ENCODE measurements at places on chromosomes 13 and 19.

DNA sequence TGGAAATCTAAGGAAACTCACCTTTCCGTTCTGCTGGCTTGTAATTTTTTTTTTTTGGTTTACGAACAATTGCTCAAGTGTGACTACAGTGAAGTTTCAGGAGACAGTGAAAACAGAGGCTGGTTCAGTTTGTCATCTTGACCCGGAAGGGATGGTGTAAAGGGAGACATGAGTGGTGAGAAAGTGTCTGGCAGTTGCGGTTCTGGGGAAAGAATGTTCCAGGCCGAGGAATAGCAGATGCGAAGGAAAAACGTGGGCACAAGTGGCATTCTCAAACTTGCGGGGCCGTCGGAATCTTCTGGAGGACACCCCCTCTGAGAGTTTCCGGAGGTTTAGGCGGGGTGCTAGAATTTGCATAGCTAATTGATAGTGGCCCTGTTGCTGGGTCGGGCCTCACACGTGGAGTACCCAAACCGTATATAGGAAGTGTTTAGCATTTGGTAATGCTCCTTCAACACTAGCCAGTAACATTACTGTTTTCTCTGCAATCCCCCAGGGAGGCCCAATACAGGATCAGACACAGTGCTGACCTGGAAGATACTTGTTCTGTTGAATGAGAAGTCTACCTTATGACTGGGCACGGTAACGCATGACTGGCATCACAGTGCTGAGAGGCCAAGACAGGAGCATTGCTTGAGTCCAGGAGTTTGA, 2.8 kb upstream of the TNFSF9 start:
- DNase-seq, result no peak

DNA sequence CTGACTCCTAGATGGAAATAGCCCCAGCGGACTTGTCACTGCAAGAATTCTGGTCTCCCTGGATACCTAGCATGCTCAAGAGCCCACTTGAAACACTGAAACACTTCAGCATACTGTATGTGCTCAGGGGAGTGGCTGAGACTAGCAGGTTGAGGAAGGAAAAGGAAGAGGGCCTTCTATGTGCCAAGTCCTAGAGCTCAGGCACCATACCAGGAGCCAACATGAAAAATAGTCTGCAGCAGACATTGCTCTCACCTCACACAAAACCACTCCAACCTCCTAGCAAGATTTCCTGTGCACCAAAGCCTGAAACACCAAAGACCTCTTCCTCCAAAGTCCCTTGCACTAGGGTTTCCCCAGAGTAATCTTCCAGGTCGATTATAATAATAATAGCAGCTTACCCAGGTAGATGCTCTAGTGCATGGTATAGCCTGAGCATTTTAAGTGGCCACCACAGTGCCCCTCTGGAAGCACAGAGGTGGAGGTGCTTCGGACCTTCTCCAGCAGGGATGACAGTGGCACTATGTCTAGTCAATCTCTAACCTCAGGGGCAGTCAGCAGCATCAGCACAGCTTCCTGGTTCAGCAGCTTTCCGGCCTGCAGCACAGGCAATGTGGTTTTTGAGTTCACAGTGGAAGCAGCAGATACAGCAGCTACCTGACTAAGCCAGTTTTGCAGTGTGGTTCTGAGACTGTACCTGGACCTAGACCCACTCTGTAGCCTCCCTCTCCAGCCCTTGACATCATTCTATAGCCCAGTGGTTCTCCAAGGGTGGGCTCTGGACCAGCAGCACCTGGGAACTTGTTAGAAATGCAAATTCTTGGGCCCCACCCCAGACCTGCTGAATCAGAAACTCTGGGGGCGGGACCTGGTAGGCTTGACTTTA, 45.6 kb upstream of the UBE2L5 start:
- DNase-seq, result no peak

DNA sequence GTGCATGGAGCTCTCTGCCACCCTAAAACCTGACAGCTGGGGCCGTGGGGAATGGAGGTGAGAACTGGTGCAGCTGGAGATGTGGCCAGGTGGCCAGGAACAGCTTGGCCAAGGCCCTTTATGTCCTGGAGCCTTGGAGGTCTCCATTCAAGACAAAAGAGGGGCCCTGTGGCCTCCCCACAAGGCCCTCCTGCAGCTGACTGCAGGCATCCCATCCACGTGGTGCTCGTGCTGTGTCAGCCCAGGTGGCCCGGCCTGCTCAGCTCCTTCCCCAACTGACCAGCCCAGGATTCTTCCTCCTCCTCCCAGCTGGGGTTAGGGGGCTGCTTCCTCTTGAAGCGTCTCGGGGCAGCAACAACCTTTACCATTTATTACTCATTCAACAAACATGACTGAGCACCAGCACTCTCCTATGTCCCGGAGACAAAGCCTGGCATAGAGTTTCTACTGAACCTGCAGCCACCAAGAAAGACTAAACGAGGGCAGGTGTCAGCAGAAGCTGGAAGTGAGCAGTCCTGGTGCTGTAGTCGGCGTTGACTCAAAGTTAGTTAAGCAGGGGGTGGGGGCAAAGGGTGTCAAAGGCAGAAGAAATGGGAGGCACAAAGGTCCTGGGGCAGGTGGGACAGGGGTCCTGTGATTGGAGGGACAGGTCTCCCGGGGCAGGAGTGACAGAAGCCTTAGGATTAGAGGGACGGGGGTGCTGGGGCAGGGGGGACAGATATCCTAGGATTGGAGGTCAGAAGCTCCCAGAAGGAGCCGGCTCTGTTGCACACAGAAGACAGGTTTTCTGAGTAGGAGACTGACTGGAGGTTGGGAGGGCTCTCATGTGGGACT, 23.3 kb upstream of the C13orf46 start:
- no peak for DNase-seq

DNA sequence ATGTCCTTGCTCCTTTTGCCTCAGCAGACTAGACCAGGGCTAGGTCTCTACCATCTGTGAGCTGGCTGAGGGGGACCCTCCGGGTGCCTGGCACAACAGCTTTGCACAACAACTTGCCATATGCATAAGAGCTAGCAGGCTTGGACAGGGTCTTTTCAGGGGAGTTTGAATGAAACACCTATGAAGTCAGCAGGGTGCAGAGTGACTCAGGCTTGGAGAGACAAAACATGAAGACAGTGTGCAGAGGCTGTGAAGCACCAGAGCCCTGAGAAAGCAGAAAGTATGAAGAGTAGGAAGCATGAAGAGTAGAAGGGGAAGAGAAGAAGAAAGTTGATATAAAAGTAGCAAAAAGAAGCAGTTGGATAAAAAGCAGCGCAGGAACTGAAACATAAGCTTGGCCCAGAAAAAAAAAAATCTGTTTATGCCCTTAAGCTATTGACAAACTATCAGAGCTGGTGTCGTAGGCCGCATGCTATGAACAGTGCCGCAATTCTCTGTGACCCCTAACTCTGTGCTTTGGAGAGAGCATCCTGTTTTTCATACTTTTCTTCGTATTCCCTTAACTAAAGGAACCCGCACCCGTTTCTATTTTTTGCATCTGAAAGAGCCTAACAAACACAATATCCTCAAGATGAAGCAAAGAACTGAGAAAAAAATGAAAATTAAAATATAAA, 52.7 kb upstream of the FAM216B start:
- no peak for DNase-seq

- DNase-seq, result no peak
Observed at GRCh38 chr13:31018511-31018910, 86.1 kb downstream of the TEX26 start.

DNA sequence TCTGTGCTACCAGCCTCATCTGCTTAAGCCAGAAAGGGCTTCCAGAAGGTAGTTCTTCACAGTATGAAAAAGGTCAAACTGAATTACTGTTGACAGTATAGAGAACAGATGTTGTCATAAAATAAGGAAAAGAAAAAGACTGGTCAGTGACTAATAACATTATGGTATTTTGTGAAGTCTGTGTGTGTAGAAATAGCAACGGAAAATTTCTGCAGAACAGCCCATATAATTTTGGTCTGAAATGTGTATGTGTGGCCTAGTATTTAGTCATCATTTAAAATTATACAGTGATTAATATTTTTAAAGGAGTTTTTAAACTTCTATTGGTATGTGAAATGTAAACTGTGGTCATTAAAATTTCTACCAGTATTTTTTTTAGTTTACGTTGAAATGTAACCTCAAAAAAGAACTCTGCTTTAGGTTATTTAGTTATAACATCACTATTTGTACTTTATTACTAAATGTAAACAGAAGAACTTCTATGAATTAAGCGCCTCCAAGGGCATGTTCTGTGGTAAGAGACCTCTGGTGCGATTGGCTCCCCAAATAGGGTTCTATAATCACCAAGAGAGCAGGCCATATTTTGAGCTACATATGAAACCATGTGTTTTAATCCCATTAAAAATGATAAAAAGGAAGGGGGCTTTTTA, 3.3 kb upstream of the GPR183 start:
- DNase-seq, result no peak
